ENCODE measurements at places on chromosomes 2 and 18.
A peak's percentile ranks its signal among the peaks of the same experiment; 100 is the strongest.

- no peak for DNase-seq
These were observed 256.7 kb upstream of the SETBP1 start for GRCh38 chr18:44423814-44424644.

DNA sequence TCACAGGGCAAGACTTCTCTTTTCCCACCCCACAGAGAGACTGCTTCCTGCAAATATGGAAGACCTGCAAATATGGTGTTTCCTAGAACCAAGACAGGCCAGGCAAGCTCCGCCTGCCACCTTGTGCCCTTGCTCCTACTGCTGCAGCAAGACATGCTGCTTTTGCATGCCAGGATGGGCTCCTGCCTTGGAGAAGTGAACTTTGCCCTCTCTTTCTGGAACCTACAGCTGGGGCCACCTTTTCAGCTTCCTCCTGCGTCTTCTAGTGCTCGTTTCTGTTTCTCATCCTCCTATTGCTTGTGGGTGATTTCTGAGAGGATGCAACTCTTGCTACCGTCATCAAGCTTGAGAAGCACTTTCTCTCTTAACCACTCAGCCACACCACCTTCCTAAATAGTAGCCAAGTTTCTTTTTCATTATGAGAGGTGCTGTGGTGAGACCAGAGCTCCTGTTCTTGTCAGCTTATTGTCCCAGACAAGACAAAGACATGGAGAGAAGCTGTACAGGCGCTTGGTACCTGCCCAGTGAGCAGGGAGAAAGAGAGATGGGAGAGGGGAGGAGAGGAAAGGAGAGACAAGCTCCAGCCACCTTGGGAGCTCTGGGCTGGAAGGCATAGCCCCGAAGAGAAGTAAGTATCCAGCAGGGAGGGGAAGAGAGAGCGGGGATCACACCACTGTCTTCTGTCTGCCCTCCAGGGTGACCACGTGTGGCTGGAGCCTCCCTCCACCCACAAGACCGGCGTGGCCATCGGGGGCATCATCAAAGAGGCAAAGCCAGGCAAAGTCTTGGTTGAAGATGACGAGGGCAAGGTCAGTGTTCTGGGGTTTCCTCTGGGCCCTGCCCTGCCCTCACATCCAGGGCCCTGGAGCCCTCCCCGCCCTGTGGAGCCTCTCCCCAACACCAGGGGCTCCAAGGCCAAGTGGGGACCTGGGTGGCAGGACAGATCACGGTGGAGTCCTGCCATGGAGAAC, 28.3 kb downstream of the MYO7B start:
- DNase-seq = no peak

DNA sequence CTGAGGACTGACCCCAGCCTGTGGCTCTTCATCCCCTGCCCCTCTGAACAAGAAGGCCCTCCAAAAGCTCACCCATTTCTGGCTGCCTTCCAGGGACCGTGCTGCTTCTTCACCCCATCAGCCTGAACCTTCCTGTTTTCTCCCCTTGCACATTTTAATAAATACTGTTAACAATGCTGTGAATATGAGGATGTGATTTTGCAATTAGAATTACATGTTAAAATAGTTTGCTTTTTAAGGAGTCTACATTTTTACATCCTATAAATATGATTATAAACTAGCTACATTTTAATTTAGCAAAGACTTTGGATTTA, 4.0 kb downstream of the SNTG2 start:
- DNase-seq = no peak

DNA sequence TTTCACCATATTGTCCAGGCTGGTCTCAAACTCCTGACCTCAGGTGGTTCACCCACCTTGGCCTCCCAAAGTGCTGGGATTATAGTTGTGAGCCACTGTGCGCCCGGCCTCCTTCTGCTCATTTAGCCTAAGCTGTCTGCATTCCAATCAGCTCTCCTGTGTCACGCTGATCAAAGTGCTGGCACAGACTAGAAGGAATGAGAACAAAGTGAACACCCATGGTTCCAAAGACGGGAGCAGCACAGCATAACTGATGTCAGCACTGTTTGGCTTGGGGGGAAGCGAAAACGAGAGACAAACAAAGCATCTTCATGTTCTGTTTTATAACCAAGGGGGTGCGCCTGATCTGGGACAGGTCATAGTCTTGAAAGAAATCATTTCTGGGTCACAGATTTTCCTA, 43.3 kb downstream of the DIPK1C start:
- DNase-seq = no peak

DNA sequence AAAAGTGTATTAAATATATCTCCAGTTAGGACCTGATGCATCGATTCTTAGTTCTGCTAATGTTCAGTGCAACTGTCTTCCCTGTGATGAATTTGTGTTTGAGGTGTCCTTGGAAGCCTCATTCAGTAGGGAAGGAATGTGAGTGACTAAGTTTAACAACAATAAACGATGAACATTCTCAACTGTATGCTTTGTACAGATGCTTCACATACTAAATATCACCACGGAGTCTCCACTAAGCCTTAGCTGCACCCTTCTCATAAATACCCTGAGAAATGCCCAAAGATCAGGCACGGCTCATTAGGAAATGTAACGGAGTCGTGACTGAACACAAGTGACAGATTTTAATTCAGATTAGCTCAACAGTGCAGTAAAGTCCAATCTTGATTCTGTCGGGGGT, 24.4 kb upstream of the AGFG1 start:
- DNase-seq = no peak

DNA sequence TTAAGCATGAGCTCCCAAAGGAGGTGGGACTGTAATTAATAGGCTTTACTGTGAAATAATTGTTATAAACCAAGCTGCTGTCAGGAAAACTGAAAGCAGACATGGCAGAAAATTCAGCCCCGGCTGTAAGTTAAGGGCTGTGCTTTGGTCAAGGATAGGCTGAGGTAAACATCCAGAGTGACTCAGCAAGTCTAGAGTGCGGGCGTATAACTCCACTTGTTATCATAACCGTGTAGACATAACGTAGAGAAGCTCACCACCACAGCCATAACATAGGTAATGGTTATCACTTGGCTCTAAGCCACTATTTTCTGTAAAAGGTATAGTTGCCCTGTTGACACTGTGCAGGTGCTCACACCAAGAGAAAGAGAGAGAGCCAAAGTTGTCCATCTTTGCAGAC, 316.8 kb downstream of the DCDC2C start:
- DNase-seq = no peak

- DNase-seq = no peak
These were observed 4.6 kb downstream of the FN1 start for GRCh38 chr2:215431290-215431689.

DNA sequence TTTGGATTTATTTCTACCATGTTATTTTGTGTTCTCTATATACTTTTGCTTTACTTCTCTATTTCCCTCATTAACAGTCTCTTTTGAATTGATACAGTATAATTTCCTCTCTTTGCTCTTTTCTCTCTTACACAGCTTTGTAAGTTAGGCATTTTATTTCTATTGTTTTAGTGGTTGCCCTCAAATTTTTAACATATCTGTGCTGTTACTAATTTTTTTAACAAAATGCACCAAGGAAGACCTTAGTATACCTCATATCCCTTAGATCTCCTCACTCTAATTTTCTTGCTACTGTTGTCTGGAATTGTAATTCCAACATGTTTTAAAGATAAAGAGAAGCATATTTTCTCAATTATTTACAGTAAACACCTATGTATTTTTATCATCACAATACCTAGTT, 416.8 kb upstream of the SLC14A2 start:
- no peak for DNase-seq

GRCh38 chr2:203971251-203971650, 34.7 kb downstream of the ICOS start:
- DNase-seq = no peak

DNA sequence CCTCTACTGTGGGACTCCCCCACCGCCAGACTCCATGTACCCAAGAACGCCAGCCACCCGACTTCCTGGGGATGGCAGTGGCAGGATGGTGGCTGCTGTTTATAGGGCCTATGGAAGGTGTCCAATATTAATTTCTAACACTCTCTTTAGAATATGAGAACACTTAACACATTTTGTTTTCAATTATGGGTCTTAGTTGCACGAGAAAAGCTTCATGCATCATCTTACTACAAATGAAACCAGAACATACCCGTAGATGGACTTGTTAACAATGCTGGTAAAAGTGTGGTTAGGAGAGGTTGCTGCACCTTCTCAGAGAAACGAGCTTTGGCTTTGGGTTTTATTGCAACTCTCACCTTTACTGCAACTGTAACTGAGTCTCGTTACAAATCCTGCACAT, 335.6 kb upstream of the ID2 start:
- DNase-seq = no peak

GRCh38 chr2:130371723-130372054, 15.8 kb downstream of the PTPN18 start:
- peak; percentile 18 for DNase-seq

- DNase-seq = peak; percentile 32
These were observed 47.3 kb upstream of the NDUFV2 start for GRCh38 chr18:9055185-9055584.

- DNase-seq = peak; percentile 89
These were observed 2.3 kb upstream of the NR4A2 start for GRCh38 chr2:156334496-156335478.

DNA sequence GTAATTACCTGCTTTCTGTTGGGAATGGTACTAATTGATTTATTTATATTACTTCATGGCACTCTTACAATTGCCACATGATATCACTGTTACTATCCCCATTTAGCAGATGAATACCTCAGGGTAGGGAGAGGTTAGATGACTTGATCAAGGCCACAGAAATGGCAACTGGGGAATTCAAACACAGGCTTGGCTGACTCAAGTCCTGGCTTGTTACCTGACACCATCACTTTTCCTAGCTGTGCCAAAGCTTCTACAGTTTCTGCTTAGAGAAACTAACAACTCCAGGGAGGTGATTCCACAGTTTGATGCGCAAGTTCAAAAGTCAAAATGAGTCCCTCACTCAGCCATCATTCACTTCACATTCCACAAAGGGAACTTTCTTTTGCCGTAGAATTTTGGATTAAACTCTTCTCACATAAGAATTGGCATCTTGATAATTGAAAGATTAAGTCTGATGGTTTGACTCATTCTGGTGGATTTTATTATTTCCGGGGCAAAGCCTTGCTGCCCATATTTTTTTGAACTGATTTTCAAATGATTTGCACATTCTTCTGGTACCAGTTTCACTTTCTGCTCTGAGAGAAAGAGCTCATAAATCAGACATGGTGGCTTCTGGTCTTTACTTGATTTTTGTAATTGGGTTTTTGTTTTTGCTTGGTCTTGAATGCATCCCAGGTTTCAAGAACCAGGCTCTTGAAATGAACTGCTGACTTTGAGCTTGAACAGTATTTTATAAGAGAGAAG, 656.8 kb downstream of the BCL11A start:
- DNase-seq = no peak

DNA sequence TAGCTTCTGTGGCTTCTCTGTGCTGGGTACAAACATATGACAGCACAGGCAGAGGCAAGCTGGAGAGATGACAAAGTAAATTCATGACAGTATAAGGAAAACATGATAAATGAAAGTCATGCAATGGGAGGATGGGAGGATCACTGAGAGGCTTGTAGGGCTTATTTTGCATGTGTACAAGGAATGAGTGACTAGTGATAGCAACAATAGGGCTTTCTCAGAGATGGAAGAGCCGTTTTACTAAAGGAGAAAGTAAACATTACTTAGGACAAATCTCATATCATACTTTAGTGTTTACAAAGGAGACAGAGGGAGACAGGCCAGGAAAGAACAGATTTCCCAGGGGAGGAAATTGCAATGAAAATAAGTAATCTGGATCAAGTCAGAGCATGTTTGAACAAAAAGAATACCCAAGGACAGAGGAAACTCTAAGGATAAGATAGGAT, 82.5 kb upstream of the RBMS1 start:
- no peak for DNase-seq

DNA sequence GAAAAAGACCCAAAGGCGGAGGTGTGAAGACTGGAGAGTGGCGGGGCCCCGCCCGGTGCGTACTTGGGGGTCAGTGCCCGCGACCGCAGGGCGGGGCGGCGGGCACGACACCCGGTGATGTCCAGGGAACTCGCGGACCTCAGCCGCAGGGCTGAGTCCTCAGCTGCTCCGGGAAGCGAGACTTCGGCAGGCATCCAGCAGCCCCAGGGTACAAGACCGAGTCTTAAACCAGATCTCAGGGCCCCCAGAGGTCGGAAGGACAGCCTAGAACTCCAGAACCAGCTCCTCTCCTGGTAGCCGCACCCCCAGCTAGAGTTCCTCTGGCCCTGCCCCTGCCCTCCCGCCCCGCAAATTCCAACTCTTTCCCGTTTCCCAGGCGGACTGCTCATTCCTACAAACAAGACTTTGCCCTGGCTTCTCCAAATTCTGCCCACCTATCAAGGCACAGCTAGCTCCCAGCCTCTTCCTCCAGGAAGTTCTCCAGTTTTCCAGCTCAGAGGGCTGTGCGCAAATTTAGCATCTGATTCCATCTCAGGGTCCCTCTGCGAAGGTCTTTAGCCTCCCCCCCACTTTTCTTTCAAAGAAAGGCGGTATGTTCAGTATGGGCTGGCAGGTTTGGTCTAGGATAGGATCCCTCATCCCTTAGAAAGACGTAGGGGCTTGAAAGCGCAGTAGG, 26.0 kb upstream of the NOTO start:
- DNase-seq = no peak

DNA sequence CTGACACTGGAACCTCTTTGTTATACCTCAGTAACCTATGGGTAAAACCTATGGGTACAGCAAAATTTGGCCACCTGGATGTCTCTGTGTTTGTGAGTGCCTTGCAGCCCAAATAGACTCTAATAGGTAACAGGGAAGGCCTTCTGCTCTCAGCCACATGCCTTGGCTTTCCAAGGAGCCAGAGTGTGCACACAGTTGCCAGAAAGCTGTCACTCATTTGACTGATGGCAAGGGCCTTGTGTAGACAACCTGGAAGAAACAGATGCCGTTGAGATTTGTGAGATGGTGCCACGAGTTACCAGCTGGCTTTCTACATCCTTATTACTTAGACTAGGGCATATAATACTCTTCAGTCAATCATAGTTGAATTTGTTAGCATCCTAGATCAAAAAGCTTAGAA, 90.1 kb upstream of the RAB12 start:
- DNase-seq = no peak

- no peak for DNase-seq
These were observed 59.8 kb upstream of the PTH2R start for GRCh38 chr2:208346756-208347155.

DNA sequence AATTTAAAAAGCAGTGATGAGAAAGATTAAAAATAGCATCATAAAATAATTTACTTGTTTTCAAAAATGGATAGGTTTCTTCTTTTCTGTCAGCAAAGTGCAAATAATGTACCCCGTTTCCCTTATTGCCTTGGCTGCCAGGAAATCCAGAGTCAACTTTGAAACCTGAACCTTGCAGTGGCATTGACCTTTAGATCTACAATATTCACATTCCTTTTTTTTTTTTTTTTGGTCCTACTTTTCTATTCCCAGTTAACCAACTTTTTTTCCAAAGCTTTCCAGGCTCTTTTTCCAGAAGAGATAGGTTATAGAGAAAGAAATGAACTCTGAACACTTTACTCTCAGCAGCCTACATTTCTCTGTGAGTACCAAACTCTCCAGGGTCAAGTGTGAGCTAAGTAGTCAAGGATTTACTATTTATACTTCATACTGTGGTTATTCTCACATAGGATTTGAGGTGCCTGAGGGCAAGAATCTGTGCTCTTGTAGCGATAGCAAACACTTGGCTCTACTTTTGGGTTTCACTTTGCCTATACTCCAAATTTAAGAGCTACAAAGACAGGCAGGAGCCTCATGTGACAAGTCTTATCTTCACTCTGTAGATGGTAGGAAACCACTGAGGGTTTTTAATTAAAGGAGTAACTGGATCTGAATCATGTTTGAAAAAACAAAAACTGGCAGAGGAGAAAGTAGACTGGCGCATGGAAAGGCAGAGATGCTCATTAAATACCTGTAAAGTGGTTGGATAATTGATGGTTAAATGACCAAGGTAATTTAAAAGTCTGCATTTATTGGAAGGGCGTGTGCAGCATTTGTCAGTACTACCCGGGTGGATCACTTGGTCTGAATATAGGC, 63.2 kb upstream of the TMEM17 start:
- no peak for DNase-seq
